ENCODE measurements at places on chromosomes 11 and 22.

GRCh38 chr11:90639461-90639993 is 416.7 kb upstream of the CHORDC1 start:
- no peak for DNase-seq

DNA sequence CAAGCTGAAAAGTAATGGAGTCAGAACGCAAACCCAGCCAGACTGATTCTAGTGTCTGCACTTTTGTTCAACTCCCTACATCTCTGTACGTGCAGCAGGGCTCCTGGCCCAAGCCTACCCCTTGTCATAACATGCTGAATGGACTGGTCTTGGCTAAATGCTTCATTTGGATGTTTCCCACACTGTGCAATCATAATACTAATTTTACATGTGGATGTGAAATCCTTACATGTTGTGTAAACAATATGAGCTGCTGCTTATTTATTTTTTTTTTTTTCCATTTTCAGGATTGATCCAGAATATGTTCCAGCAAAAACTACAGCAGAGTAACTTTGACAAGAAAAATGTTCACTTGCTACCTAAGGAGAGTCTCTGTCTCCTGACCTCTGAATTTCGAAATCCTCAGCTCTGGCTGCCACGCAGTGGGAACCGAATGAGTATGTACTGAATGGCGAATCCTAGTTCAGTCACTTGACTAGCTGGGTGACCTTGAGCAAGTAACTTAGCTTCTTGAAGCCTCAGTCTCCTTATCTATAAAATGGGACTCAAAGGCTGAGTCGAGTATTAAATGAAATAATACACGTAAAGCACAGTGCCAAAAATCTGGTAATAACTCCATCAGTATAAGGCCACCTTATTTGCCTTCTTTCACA is 133.4 kb downstream of the EHF start:
- no peak for DNase-seq

DNA sequence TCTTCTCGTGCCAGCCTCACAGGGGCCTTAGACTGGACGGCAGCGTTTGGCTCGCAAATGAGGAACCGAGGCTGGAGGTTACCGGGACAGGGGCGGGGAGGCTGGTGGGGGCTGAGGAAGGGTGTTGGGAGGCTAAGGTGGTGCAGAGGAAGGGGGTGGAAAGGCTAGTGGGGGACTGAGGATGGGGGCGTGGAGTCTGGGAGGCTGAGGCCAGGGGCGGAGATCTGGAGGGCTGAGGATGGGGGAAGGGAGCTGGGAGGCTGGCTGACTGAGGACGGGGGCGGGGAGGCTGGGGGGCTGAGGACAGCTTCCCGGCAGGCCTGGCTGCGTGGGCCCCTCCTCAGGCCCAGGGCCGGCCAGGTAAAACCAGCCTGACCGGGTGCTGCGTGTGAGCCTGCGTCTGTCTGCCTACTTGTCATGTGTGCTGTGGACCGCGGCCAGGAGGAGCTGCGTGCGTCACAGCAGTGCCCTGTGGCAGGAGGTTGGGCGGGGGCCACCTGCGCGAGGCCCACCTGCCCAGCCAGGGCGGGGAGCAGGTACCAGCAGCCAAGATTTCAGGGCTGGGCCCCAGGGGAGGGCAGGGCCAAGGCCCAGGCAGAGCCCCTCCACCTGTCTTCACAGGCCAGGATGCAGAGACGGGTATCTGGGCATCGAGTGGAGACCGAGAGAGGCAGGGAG is 9.4 kb upstream of the PIM3 start:
- no peak for DNase-seq

GRCh38 chr11:104549019-104549418 is 349.2 kb downstream of the CASP12 start:
- no peak for DNase-seq

DNA sequence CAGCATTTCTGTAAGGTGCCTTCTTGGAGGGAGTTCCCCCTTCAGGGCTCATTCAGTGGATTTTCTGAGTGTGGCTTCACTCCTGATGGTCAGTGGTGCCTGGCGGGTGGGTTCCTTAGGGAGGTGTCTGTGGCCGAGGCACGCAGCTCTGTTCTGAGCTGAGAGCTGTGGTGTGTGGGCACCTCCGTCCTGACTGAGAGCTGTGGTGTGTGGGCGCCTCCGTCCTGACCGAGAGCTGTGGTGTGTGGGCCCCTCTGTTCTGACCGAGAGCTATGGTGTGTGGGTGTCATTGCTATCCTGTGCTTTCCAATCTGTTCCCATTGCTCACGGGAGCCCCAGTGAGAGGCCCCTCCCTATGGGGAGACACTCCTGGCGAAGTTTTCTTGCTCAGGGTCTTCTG is 39.8 kb downstream of the MUC6 start:
- DNase-seq, result no peak

DNA sequence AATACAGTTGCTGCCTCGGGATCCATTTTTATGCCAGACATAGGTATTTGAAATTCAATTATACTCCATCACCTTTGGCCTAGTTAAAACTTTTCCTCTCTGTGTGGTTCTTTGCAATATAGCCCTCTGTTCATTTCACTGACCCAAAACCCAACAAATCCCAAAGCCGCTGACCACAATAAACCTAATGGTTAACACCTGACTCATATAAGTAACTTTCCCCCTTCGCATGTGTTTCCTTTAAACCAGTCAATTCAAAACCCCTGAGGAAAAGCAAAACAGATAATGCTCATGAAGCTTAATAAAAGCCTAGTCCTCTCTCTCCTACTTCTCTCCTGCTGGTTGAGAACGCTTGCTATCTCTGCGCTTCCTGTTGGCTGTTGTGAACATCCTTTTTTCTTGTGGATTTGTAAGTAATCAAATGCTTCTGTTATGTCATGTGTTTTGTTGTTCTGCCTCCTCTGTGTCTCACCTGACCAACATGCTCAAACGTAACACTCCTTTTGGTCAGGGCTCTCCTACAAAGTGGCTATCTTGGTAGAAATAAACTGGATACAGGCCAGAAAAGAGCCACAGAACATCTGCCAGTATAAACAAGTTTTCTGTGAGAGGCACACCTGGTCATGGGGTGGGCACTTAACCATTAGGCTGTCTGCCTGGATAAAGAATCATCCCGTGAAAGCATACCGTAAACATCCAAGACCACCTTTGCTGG is 652.6 kb downstream of the METTL15 start:
- no peak for DNase-seq
